ENCODE measurements at places on chromosomes 4 and X.

DNA sequence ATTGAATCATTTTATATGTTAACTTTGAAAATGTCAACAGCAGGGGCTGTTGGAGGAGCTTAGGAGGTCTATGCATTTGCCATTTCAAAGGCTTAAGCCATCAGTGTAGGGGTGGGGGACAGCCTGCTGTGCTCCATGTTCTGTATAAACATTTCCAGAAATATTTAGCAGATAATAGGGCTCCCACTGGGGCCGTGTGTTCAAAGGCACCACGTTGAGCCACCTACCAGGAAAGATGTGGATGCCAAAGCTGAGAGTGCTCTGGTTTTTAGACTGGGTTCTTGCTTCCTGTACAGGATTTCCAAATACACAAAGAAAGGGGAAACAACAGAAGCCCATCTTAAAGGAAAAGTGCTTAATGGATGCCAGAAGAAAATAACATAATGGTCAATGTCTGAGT, 219.5 kb downstream of the CENPC start:
- no peak for DNase-seq

DNA sequence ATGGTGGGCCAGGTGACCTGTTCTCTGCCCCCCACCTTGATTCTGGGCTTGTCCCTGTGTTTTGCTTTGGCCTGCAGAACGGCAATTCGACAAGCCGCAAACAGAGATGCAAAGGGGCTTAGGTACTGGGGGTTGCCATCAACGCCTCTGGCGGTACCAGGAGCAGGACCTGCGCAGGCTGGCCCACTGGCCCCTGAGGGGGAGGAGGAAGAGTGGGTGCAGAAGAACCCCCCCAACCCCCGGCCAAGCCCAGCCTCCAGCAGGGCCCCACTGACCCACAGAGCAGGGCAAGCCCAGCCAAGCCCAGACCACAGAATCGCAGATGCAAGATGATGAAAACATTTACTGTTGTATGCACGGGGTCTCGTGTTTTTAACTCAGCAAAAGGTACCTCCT, 89.4 kb downstream of the PPP2R2C start:
- no peak for DNase-seq

GRCh38 chr4:74412225-74412624, 32.7 kb upstream of the AREG start:
- DNase-seq = no peak

GRCh38 chr4:39394706-39395105, 12.0 kb upstream of the KLB start:
- no peak for DNase-seq

DNA sequence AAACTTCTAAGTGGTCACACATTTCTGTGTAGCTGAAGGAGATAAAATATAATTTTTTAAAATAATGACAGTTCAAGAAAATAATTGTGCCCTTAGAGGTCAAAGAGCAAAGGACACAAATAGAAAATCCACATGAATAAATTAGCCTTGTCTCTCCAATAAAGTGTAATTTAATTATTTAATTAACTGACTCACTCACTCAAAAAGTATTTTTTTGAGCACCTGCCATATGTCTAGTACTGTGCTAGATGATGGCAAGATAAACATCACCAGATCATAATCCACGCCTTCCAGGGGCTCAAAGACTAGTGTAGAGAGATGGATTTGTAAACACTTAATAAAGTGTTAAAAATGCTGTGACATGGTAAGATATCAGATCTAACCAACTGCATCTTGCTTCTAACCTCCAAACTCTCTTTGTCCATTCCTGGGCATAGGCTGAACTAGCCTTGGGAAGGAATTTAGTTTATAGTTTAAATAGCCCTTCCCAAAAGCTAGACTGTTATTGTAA, 112.5 kb downstream of the SCLT1 start:
- DNase-seq = no peak

- no peak for DNase-seq
Measured at GRCh38 chrX:21996872-21997455, 35.2 kb upstream of the PHEX start.

DNA sequence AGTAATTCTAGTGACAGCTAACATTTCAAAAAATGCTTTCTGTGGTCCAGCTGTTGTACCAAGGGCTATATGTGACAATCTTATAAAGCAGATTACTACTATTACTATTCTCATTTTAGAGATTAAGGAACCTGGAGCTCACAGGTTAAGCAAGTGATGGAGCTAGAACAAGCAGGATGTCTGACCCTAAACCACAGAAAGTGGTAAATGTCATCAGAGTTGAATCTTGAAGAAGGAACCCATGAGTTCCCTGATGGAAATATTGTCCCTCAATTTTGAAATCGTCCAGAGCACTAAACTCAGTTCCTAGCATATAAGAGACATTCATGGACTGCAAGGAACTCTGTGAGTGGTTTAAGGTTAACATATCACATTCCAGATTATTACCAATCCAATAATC, 214.0 kb downstream of the APBB2 start:
- no peak for DNase-seq

- no peak for DNase-seq
Measured at GRCh38 chr4:27702730-27703431, 842.2 kb downstream of the STIM2 start.

GRCh38 chr4:17058916-17059741, 160.7 kb upstream of the LDB2 start:
- no peak for DNase-seq

- DNase-seq = no peak
Measured at GRCh38 chr4:57605376-57605775, 495.2 kb upstream of the IGFBP7 start.

GRCh38 chr4:22877486-22878052, 184.8 kb downstream of the GBA3 start:
- DNase-seq = no peak

DNA sequence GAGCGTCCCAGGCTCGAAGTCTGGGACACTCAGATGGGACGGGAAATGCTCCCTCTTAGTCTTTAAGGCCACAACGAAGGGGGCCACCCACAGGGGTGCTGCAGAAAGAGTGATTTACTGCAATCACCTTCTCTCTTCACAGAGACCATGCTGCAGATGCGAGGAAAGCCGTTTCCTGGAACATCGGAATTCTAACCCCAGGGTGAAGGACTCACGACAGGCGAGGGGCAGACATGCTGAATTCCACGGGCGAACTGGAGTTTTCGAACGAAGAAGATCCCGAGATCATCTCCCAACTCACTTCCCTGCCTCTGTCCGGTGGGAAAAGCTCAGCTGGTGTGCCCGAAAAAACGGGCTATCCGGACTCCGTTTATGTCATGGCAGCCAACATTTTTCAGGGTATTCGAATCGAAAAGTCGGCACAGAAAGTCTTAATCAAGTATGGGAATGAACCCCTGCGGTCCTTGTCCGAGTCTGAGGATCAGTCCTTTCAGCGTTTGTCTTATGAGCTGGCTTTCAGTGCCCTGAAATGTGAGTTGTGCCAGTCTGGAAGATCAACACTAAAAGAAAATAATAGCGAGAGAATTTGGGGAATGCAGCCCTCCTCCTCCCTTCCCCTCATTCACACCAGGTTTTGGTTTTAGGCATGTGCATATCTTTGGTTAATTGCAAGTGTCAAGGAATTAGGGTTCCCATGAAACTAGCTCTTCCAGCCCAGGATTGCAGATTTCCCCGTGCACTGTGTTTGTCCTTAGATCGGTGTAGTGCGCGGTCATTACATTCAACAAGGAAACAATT, 905 bp downstream of the NSUN7 start:
- no peak for DNase-seq

DNA sequence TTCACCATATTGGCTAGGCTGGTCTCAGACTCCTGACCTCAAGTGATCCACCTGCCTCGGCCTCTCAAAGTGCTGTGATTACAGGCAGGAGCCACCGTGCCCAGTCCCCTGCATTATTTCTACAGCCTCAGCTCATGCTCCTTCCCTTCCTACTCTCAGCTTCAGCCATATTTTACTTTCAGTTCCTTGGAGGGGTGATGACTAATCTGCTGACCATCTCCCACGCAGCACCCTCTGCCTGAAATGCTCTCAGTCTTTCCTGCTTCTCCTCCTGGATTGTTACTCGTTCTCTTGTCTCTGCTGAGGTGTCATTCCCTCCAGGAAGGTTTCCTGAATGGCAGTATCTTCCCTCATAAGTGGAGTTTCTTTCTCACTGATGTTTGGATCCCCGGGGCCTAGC, 63.3 kb downstream of the MOSPD2 start:
- no peak for DNase-seq

- DNase-seq = no peak
Measured at GRCh38 chr4:63558709-63559108, 850.5 kb downstream of the TECRL start.

DNA sequence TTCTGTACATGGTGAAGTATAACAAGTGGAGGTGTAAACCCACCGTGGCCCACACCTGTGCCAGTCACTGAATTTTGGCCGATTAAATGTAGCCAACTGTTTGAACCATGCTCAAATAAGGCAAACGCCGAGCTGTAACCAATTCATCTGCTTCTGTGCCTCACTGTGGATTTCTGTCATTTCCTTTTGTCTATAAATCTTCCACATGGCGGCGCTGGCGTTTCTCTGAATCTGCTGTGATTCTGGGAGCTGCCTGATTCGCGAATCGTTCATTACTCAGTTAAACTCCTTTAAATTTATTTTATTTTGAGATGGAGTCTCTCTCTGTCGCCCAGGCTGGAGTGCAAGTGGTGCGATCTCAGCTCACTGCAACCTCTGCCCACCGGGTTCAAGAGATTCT, 19.2 kb downstream of the SUPT20HL2 start:
- DNase-seq = no peak

GRCh38 chrX:3713937-3714434, 537 bp upstream of the PRKX start:
- DNase-seq = no peak

DNA sequence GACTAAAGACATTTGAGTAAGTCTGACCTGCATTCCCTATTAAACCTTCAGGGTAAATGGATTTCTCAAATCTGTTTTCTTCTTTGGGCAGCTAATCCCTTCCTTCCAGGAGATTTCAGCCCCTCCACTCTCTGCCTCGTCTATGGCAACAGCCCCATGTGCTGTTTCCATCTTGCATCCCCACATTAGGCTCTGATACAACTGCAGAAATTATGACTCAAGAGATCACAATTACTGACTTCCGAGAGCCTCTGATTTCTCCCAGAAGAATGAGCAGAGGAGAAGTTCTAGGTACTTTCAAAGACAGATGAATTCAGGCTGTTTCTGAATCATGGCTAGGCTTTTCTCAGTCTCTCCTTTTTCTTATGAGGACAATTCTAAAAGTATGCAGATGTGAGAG, 38.7 kb downstream of the RAI2 start:
- no peak for DNase-seq

DNA sequence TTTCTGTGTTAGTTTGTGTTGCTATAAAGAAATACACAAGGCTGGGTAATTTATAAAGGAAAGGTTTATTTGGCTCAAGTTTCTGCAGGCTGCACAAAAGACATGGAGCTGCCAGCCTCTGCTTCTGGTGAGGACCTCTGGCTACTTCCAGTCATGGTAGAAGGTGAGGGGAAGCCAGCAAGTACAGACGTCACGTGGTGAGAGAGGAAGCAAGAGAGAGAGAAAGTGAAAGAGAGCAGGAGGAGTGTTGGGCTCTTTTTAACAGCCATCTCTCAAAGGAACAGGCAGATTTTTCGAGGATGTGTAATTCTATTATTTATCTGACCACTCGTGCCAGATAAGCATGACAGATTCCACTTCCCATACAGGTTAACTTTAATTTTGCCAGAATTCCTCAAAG, 1199.1 kb downstream of the ADGRL3 start:
- DNase-seq = no peak

DNA sequence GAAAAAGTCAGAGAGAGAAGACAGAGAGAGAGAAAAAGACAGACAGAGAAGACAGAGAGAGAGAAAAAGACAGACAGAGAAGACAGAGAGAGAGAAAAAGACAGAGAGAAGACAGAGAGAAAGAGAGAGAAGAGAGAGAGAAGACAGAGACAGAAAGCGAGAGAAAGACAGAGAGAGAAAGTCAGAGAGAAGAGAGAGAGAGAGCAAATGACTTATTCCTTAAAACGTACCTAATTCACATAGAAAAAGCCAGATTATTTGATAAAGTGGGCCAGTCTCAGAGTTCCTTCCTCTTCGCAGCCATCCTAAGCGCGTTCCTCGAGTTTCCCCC, 7.4 kb upstream of the SHOX start:
- DNase-seq = no peak

GRCh38 chr4:188372058-188372457, 232.8 kb downstream of the TRIML1 start:
- DNase-seq = no peak

Data from activated effector memory CD4-positive, alpha-beta T cell treated with anti-CD3 and anti-CD28 coated beads, Interleukin-2, amount 50 U/mL, for 16 hours (primary cell).